Activated naive CD4-positive, alpha-beta T cell treated with Interleukin-2 at 50 U/mL for 16 hours (primary cell): ENCODE measurements at places on chromosomes 13 and 19.
A peak's percentile ranks its signal among the peaks of the same experiment; 100 is the strongest.

DNA sequence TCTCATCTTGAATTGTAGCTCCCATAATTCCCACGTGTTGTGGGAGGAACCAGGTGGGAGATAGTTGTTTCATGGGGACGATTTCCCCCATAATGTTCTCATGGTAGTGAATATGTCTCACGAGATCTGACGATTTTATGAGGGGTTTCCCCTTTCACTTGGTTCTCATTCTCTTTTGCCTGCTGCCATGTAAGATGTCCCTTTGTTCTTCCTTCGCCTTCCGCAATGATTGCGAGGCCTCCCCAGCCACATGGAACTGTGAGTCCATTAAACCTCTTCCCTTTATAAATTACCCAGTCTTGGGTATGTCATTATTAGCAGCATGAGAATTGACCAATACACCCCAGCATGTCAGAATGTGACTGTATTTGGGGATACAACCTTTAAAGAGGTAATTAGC lies 3.9 kb upstream of the FPR1 start:
- no peak for DNase-seq

- no peak for DNase-seq
These were observed 59.2 kb upstream of the KLF12 start for GRCh38 chr13:74193391-74193790.

DNA sequence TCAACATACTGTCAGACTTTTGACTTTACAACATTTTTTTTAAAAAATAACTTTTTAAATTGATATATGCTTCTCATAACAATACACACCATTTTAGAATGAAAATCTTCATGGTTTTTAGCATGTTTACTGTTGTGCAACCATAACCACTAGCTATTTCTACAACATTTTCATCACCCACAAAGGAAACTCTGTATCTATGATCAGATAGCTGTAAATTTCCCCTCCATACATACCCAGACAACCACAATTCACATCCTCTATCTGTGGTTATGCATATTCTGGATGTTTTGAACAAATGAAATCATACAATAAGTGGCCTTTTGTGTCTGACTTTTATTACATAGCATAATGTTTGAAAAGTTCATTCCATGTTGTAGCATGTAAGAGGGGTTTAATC lies 1666.0 kb downstream of the EFNB2 start:
- DNase-seq: no peak

- DNase-seq: no peak
These were observed 57.9 kb downstream of the THSD1 start for GRCh38 chr13:52348071-52348470.

GRCh38 chr19:18989316-18989715 lies 44.0 kb downstream of the SUGP2 start:
- no peak for DNase-seq

GRCh38 chr13:21233086-21233485 lies 56.6 kb downstream of the MRPL57 start:
- DNase-seq: no peak

GRCh38 chr13:40813667-40814454 lies 24.4 kb downstream of the SLC25A15 start:
- no peak for DNase-seq

GRCh38 chr13:111534751-111535522 lies 214.5 kb downstream of the TEX29 start:
- DNase-seq: no peak

DNA sequence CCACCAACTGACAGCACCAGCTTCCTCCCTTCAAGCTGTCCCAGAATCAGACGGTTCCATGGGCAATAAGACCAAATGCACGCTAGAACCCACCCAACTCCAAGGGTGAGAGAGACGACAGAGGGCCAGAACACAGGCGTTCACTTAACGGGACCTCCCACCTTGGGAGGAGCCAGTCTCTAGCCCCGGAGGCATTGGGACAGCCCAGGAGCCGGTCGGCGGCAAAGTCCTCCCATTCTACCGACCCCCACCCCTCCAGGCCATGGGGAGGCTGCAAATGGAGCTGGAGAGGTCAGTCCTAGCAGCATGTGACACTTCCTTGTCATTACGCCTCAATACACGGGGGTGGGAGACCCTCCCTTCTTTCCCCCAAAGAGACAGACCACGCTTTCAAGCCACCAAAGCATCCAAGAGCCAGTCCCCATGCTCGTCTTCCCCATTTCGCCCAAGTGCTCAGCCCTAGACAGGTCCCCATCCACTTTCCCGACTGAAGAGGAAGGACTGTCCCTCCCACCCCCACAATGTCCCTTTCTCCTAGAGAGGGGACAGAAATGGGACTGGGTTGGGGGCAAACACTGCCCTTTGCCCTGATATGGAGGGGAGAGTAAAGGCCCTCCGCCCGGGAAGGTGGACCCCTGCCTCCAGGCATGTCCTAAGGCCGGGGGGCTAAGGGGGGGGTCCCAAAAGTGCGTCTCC lies 964 bp downstream of the KHSRP start:
- peak; percentile 49 for DNase-seq

DNA sequence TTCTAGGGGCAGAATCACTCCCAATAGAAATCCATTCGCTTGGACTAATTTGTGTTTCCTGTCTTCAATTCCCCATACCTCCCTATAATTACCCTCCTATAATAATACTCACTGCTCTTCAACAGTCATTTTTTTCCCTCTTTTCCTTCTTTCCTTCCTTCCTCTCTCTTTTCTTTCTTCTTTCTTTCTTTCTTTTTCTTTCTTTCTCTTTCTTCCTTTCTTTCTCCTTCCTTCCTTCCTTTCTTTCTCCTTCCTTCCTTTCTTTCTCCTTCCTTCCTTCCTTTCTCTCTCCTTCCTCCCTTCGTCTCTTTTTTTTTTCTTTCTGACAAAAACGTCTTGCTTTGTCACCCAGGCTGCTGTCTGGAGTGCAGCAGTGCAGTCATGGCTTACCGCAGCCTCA lies 8.0 kb downstream of the KLK5 start:
- no peak for DNase-seq

DNA sequence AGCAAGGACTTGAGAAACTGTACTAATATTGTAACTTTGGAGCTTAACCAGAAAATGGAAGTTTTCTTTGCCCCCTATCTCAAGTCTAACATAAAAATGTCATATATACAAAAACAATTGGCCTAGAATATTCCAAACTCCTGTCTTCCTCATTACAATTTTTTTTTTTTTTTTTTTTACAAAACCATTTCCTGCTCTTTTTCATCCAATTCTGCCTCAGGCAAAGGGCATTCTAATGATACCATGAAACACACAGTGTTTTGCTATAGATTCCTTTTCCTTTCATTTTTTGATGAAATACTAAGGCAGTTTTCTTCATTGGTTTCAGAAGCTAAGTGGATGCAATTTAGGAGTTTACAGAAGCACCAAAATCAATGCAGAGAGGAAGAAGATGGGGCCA lies 119.7 kb downstream of the LHFPL6 start:
- no peak for DNase-seq

- no peak for DNase-seq
These were observed 440.5 kb upstream of the SGCG start for GRCh38 chr13:22740264-22740663.

- no peak for DNase-seq
These were observed 316.0 kb downstream of the FOXO1 start for GRCh38 chr13:40350283-40350992.

GRCh38 chr19:3778899-3779723 lies 7.1 kb downstream of the MATK start:
- DNase-seq: no peak

DNA sequence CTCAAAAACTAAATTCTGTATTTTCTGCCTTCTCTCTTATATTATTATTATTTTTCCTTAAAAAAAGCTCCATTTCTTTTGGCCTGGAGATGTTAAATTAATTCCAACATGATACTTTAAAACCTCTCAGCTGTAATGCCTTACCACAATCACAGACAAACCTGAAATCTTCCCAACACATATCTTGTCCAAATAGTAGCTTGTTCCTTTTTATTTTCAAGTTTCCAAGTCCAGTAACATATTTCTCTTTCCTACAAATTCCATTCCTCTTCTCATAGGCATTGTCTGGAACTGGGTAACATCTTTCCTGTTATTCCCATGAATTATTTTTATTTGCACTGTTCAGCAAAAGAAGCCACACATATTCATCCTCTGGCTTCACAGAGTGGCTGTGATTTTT lies 137.0 kb downstream of the SLITRK6 start:
- no peak for DNase-seq

DNA sequence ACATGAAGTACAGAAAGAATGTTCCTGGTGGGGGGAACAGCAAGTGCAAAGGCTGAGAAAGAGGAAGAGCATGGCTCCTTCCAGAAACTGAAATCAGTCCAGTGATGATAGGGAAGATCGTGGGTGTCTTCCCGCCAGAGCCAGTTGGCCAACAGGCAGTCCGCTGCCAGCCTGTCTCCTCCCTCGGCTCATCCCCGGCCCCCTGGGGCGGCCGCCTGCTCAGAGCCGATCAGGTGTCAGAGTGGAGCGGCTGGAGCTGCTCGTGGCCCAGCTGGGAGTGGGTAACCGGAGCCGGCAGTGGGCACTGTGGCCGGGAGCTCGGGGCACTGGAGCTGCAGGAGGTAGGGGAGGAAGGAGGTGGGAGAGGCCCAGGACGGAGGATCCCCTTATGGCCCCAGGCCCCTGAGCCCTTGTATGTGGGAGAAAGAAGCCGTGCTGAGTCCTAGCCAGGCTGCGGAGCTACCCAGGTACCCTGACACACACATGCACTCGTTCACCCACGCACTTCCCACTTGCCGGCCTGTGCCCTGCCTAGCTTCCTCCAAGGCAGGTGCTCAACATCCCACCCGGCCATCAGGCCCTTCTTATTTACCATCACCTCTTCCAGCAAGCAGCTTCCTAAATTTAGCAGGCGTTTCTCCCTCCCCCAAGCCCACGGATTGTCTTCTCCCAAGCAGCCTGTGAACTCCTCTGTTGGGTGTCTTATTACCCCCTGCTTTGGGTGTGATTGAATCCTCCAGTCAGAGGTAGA lies 1.7 kb downstream of the ANKRD24 start:
- no peak for DNase-seq

GRCh38 chr13:33918199-33918932 lies 100.4 kb downstream of the RFC3 start:
- DNase-seq: no peak

GRCh38 chr13:52899206-52899605 lies 50.8 kb upstream of the PCDH8 start:
- no peak for DNase-seq

DNA sequence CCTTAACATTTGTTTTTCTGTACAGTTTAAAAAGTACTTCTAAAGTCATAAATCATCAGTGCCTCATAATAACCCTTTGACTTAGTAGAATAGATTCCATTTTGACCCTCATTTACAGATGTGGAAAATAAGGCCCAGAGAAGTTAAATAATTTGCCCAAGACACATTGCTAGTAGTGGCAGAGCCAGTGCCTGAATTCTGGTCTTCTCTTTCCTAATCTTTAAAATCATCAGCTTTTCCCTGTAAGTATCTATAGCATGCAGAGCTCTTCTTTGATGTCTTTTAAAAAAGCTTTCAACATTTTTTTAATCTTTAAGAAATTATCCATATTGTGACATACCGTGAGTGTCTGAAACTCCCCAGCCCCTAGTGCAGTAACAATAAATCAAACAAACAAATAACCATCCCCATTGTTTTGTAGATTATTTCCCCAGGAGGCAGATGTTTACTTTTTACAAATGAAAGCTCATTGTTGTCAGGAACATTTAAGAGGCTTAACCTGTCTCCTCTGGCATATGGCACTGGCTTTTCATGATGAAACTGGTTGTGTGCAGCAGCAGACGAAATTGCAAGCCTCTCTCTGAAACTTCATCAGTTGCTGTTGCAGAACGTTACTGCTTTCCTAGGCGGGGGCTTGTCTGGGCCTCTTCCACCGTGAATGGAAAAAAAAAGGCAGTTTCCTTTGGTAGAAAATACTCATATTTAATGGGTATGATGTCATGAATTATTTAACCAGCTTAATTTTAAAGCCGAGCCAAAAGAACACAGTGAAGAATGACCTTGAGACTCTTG lies 31.7 kb upstream of the PCDH8 start:
- DNase-seq: no peak

- DNase-seq: no peak
These were observed 12.0 kb upstream of the LAIR1 start for GRCh38 chr19:54376610-54377285.

DNA sequence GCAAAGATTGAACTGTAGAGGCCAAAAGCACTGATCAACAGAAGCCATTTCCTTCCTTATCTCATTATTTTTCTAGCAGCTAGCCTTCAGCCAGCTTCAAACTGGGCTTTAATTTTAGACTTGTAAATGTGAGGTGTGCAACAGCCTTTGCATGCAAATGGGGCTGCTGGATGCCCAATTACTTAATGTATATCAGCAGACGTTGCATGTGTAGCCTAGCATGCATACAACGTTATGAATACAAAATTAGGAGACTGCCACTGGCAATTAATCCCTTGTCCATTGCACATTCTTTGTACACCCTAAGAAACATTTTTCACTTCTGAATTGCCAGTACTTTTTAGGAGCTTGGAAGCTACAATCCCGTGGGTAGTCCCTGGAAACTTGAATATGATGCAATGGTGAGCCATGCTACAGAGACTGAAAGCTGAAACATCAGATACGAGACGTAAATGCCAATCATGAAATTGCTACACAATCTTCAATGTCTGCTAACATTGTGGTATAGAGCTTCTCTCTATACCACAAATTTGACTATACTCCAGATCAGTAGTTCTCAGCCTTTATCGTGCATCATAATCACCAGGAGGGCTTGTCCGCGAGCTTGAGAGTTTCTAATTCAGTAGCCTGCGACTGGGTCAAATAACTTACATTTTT lies 20.2 kb downstream of the EPSTI1 start:
- no peak for DNase-seq

DNA sequence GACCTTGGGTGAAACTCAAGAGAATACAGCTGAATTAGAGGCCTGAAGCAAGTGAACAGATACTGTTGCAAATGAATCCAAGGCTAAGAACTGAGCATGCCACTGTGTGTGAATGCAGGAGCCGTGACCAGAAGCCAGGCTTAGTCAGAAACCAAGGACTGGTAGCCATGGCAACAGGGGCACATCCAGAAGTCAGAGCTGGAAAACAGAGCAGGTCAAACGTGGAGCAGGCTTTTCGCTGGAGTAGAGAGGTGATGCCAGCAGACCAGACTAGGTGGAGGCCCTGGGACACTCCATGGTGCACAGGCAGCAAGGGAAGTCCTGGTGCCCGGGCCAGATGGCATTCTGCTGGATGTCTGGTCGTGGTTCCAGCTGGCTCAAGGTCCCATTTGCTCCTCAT lies 564.1 kb downstream of the PCDH9 start:
- DNase-seq: no peak

GRCh38 chr13:110620596-110620995 lies 5.3 kb downstream of the NAXD start:
- DNase-seq: no peak

- peak; percentile 36 for DNase-seq
These were observed 3.1 kb downstream of the RANBP3 start for GRCh38 chr19:5974721-5975387.

DNA sequence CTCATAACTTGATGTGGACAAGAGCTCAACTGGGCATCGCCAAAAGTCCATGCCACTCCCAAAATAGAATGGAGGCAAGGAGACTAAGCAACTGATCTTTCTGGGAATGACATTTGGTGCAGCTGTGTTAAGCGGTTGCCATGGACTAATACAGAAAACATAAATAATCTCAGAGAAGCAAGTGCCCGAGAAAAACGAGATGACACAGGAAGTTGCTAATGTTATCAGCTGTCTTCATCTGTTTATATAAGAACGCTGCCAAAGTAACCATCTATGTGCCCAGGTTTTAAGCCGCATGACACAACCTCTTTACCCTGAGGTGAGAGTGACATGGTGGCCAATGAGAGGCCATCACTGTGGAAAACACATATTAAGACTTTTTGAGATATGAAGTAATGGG lies 54.9 kb upstream of the SACS start:
- no peak for DNase-seq
